Left forelimb (tissue), 1 donor: ENCODE measurements at places on chromosomes 2 and 18.

- DNase-seq = peak; percentile 68
Measured at GRCh38 chr2:113173542-113174375, at the start of gene PSD4. Gene PSD4 (plus strand): TSS chr2:113173971. CDS start chr2:113182457, 8,486 bp downstream.

- no peak for DNase-seq
Measured at GRCh38 chr2:57758686-57759085, 287.9 kb upstream of the VRK2 start.

- DNase-seq = no peak
Measured at GRCh38 chr18:26082475-26082874, 7.9 kb downstream of the SS18 start.

GRCh38 chr2:199777916-199778315, 73.1 kb downstream of the FTCDNL1 start:
- DNase-seq = no peak

GRCh38 chr2:12008425-12009061, 262.1 kb downstream of the LPIN1 start:
- DNase-seq = no peak

DNA sequence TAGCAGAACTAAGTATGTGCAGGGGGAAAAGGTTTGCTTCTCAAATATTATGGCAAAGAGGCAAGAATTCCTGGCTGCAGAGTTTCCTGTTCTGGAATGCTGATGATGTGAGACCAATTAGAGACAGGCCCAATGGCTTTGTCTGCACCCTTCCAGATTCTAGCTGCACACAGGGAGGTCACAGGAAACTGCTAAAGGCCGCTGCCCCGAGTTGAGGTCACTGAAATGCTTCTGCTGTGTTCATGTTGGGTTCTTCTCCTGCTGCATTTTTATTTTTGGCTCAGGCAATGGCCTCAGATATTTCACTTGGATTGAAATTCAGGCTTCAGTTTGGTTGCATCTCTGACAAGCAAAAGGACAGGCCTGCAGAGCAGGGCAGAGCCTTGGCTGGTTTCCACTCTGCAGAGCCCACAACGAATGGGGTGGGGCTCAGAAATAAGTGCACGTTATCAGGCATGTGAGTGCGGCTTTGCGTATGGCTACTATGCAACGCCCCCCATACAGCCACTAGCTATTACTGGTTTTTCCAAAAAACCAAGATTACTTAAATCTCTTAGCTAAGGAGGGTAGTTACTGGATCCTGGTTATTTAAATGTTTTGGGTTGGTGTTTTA, 66.9 kb upstream of the FZD5 start:
- no peak for DNase-seq
